ENCODE measurements at places on chromosomes 2 and 18. TPM values are rescaled to one million over a fixed set of nuclear protein-coding genes. Genes with fewer than 3 reads are reported as not detected.

Gene LYPD6B
- 4.9 TPM for total RNA-seq

Gene TTC21B
- 15.6 TPM for total RNA-seq

Gene CPLX4
- not detected for total RNA-seq

Gene TLK1
- total RNA-seq: 11.0 TPM

Gene KIAA2012
- not detected for total RNA-seq

Gene SF3B1
- 83.6 TPM for total RNA-seq

Gene POTEJ
- total RNA-seq: not detected

Data from hair follicular keratinocyte (primary cell).